ENCODE measurements at places on chromosomes 2 and 18.

- no peak for DNase-seq
Observed at GRCh38 chr18:25100418-25100817, 251.5 kb downstream of the ZNF521 start.

DNA sequence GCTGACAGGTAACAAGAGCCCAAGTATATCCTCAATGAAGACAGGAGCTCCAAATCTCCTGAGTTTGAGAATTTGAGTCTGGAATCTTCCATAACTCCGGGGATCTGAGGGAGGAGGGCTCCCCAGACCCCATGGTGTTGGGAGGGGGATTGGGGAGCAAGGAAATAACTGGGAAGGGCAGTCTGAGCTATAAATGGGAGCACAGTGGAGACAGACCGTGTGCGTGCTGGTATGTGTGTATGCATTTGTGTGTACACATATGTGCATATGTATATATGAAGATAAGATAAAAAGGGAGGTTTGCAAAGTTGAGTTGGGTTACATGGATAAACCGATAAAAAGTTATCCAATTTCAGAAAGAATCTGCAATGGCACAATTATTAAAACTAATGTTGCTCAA, 2.3 kb downstream of the APCDD1 start:
- no peak for DNase-seq

DNA sequence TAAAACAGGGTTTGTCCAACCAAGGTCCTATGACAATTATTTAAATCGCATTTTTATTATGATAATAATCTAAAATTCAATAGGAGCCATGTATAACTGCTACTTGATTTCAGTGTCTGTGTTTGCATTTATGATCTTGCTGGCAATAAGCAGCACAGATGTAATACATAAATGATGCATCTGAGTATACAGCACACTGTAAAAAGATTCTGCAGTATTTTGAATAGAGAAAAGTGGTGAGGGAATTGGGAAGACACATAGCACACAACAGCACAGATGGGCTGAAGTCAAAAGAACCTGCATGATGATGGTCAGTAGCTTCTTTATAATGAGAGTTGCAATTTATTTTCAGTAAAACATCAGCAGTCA, 26.1 kb downstream of the METTL8 start:
- no peak for DNase-seq

DNA sequence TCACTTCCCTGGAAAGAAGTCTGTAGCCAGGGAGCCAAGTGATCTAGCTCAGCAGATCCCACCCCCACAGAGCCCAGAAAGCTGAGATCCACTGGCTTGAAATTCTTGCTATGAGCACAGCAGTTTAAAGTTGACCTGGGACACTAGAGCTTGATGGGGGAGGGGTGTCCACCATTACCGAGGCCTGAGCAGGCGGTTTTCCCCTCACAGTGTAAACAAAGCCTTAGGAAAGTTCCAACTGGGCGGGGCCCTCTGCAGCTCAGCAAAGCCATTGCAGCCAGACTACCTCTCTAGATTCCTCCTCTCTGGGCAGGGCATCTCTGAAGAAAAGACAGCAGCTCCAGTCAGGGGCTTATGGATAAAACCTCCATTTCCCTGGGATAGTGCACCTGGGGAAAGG, 887.2 kb upstream of the LRATD1 start:
- no peak for DNase-seq

- DNase-seq, result no peak
Observed at GRCh38 chr18:77191071-77191751, 58.4 kb upstream of the GALR1 start.

GRCh38 chr2:101140237-101140636, 10.9 kb downstream of the TBC1D8 start:
- DNase-seq, result no peak

DNA sequence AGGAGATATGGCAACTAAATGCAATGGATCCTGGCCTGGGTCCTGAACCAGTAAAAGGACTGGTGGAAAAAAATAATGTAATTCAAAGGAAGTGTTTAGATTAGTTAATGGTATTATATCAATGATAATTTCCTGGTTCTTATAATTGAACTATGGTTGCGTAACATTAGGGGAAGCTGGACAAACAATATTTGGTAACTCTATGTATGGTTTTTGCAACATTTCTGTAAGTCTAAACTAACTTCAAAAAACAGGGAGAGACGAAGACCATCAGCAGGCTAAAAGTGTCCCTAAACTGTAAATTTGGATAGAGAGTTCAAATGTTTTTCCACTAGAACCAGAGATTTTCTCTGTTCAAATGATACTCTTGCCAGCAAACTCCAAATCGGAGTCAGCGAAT, 36.9 kb downstream of the KLF7 start:
- DNase-seq, result no peak

- DNase-seq, result no peak
Observed at GRCh38 chr2:168465594-168465993, 9.5 kb downstream of the CERS6 start.

GRCh38 chr2:26850505-26850904, 2.6 kb downstream of the DPYSL5 start:
- DNase-seq, result no peak

DNA sequence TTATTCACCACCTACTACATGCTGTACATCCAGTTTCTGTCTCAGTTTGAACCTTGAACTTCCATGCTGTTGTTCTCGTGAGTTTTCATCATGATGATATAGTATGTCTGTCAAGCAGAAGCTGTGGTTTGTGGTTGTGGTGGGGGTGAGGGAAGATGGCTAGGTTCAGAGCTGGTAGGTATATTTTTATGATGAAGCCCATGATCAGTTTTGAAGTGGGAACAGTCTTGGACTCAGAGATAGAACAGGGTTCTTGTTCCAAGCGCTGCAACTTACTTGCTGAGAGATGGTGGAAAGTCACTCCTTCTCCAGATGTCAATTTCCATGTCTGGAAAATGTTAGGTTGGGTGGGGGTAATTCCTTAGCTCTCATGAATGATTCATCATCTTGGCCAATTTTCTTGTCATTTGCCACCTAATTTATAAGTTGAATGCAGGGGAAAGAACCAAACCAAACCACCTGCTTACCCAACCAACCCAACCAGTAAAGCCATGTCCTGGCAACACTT, 21.6 kb downstream of the PMAIP1 start:
- DNase-seq, result no peak

DNA sequence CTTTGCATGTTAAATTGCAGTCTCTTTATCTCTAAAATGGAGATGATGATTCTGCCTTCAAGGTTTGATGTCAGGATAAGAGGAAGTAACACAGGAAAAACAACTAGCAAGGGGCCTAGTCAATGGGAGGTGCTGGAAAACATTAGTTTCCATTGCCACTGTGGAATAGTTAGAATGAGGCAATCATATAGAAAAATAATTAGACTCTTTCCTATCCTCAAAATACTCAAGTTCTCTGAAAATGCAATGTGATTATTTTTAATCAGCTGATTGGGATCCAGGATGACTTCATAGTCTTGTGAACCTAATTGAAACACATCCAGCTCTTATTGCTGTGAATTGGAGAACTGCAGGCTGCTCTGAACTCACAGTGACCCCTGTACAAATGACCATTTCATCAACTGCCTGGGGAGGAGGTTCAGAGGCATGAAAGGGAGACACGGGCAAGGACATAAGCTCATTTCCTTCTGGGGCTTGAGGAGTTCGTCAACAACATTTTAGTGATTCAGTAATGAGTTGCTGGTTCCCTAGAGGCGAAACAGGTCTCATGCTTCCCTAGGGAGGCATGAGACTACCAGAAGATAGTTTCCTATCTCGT, 422.5 kb downstream of the LPIN1 start:
- DNase-seq, result no peak

- no peak for DNase-seq
Observed at GRCh38 chr2:86226636-86227520, 27.6 kb downstream of the MRPL35 start.

DNA sequence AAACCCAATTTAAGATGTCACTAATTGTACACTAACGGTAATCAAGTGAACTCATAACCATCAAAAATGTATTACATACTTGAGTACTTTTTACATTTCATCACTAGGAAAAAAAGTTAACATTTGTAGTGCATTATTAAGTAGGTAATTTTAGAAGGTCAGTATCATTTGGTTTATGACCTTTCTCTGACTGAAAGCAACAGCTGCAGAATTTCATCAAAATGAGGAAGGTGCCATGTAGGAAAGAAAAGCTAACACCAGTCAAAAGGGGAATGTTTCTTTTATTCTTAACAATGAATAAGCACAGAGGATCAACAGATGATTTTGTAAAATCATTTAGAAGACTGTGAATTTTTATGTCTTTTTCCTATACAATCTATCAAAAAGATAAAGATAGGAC, 79.0 kb downstream of the PIGN start:
- no peak for DNase-seq

DNA sequence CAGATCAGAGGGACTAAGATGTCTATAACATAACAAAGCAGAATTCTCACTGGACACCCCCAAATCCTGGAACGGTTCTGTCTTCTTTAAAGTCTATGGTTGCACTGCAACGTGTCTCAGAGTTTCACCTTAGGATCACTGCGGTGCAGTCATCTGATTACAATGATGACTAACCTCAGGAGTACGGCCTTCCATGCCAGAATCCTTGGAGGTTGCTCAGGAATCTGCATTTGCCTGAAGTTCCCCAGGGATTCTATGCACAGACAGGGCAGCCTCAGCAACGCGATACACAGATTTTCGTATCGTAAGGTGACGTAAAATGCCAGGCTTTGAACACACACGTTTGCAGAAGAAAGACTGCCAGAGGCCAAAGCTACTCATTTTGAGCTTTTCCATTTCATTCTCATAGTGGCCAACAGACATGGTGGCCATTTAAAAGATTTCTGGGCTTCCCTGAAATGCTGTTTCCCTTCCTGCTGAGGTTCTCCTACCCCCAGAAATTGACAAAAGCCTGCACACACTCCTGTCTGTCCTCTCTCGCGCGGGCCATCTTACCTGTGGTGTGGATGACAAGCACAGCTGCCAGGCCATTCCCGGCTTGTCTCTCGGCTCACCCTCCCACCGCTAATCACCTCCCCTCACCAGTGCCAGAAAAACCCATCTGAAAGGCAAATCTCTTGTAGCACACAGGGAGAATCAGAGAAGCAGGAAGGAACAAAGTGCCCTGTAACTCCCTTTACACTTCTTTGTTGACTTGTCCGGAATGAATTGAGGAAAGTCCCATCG, 148.8 kb downstream of the ACKR3 start:
- DNase-seq, result no peak

- peak; percentile 33 for DNase-seq
Observed at GRCh38 chr18:78743078-78743477, 236.5 kb upstream of the SALL3 start.

- DNase-seq, result no peak
Observed at GRCh38 chr2:152420936-152421335, 86.0 kb downstream of the FMNL2 start.

GRCh38 chr18:51196118-51196810, 1.2 kb downstream of the MEX3C start:
- DNase-seq, result peak; percentile 79

- DNase-seq, result no peak
Observed at GRCh38 chr18:58004317-58004716, 39.7 kb upstream of the NEDD4L start.

- no peak for DNase-seq
Observed at GRCh38 chr18:54835944-54836343, 7.7 kb downstream of the RAB27B start.

- DNase-seq, result no peak
Observed at GRCh38 chr18:31760695-31761094, at the start of gene SLC25A52. SLC25A52 (minus strand) TSS chr18:31760880; CDS start chr18:31760661, 219 bp downstream.

DNA sequence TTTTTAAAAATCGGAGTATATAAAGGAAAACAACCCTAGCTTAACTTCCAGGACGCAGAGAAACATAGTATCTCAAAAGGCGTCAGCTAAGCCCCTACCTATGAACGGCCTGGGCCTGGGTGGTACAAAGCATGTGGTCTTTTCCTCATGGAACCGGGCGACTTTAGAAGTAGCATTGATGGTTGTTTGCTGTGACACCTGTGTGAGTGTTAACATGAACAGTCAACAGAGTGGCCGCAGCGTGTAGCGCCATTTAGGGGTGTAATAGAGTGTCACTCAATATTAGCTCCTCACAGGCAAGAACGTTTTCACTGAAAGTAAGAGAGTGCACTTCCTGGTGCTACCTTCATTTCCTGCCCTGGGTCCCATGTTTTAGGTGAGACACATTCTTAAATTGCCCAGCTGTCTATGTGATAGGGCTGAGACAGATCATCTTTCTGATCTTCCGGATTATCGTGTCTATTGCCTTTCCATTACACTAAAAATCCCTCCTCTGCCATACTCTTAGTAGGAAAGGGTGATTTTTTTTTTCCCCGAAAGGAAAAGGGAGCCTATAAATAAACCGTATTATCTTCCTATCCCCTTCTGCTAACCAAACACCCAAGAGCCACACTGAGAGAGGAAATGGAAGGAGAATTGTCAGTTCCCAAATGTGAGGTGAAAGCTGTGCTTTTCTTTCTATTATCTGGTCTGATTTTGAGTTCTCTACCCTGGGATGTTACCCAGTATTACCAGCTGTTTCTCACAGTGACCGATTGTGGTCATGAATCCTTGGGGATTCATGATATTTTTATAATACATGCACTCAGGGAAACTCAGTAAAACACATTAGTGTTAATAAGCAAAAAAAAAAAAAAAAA, 1.3 kb downstream of the GORASP2 start:
- DNase-seq, result no peak

DNA sequence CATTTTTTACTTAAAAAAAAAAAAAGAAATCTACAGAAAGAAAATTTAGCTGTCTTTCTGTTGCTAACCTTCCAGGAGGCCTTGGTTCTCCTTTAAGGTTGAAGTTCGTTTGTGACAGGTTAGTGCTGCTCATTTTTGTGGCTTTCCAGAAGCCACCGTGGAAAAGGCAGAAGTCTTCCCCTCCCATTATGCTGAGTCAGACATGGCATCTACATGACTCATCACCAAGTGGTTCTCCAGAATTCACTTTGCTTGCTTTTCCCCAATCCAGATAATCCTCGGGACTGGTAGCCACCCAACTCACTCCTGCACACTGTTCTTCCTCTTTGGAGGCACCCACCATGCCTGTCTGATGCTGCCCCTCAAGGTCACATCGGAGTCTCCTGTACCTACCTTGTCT, 228.7 kb downstream of the PIK3C3 start:
- no peak for DNase-seq

DNA sequence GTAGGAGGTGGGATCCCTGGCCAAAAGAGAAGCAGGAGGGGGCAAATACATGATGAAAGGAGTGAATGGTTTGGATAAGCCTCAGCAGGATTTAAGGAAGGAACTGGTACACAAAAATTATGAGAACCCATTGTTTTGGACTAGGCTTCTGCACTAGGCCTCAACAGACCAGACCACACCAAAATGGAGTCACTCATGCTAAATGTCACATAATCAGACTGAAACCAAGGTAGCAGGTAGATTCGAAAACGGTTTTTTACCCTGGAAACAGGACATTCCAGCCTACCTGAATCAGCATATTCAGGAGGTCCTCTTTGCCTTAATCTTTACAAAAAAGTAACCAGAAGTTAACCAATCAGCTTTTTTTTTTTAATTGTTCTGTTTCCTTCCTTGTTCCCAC, 49.4 kb upstream of the CDCA7 start:
- no peak for DNase-seq

DNA sequence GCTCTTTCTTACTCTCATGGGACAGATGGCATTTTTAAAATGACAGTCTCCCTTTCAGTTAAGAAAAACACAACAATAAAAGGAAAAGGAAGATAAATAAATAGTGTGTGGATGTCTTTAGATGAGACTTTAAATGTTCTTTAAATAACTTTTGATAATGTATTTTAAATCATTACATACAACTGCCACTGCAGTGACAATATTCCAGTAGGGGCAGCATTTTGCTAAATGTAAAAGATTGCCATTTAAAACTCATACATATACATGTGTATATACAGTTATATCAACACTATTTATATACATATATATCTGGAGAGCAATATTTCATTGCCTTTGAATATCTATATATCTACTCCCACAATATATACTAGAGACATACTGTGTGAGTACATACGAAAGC, 90.7 kb downstream of the INO80D start:
- DNase-seq, result no peak

Measured in coronary artery (tissue), 2 donors.